ENCODE measurements at places on chromosomes 6 and 20. TPM values are rescaled to one million over a fixed set of nuclear protein-coding genes. Genes with fewer than 3 reads are reported as not detected.
A peak's percentile ranks its signal among the peaks of the same experiment; 100 is the strongest.

GRCh38 chr20:41534842-41535241 is 83.3 kb downstream of the CHD6 start:
- ATAC-seq: no peak

DNA sequence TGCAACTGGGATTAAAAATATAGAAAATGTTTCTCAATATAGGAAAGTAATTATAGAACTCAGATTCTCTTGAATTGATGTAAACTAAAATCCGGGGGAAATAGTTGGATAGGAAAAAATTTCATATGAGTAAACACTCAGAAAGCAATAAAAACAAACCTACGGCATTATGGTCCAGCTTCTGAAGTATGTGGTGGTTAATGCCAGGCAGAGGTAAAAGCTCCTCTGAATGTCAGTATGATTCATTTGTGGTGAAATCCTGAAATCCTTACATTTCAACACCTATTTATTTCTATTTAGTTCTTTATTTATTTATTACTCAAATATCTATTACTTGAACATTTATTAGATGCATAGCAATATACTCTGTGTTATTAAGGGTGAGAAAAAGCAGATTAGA is 145.1 kb downstream of the RIMS1 start:
- no peak for ATAC-seq

DNA sequence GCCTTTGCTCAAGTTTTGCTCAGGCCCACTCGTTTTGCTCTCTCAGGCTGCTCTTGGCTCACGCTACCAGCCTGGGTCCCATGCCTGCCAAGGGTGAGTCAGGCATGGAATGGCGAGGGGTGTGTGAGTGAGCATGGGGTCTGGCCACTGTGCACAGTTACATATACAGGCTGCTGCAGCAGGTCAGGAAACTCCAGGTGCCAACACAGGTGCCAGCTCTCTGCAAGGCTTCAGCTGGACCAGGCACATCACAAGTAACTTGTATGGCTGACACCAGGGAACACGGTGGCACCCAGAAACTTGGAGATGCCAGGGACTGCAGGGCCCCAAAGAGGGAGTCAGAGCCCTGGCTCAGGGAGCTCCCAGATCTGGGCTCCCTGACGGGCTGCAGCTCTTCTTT is 146.8 kb downstream of the BTBD3 start:
- ATAC-seq: no peak

DNA sequence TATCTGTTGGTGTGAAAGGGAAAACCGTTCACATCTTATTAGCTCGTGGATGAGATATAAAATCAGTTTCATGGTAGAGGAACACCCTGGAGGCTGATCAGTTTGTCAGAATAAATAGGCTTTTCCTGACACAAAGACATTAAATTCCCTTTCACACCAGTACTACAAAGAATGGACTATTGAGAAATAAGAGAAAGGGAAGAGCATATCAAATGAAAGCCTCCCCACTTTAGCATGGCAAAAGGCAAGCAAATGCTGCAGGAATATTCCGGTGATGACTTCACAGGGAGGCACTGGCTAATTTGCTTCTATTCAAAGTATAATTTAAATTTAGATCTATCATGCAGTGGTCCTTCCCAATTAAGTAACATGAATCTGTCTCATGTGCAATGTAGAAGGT is 115.9 kb upstream of the AGPAT4 start:
- ATAC-seq: no peak

- ATAC-seq: no peak
Observed at GRCh38 chr6:143115728-143116127, 55.0 kb downstream of the AIG1 start.

DNA sequence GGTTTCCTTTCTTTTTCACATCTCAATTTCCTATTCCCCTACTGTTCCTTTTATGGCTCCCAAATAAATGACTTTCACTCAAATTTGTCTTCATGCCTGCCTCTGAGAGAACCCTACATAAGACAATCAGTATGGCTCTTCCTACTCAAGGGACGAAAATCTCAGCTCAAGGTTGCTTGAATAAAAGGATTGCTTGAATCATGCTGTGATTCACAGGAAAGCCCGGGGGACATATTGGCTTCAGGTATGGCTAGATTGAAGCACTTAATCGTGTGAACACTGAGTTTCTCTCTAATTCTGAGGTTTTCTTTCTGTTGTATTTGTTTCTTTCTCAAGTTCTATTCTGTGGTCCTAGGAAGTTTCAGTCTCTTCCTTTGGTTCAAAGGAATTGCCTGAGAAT is 140.3 kb upstream of the SULF2 start:
- ATAC-seq: no peak

GRCh38 chr6:117491916-117492315 is 9.4 kb downstream of the DCBLD1 start:
- no peak for ATAC-seq

ZBTB12 gene
- 2.0 TPM for total RNA-seq

VGLL2 gene
- total RNA-seq: not detected

GRCh38 chr20:6513599-6513998 is 253.9 kb upstream of the BMP2 start:
- ATAC-seq: no peak

DNA sequence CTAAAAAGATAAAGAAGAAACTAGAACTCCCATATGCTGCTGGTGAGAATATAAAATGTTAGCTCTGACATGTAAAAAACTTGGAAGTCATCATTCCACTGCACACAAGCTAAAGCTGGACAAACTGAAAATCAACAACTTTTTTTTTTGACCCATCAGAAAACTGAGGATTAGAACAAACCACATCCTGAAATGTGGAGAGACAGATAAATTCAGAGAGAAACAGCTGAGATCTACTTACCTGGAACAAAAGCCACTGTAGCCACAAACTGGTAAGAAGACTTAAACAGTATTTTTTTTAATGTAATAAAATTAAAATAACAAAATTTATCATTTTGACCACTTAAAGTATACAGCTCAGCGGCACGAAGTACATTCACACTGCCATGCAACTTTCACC is 408.5 kb upstream of the RGS17 start:
- ATAC-seq: no peak

DNA sequence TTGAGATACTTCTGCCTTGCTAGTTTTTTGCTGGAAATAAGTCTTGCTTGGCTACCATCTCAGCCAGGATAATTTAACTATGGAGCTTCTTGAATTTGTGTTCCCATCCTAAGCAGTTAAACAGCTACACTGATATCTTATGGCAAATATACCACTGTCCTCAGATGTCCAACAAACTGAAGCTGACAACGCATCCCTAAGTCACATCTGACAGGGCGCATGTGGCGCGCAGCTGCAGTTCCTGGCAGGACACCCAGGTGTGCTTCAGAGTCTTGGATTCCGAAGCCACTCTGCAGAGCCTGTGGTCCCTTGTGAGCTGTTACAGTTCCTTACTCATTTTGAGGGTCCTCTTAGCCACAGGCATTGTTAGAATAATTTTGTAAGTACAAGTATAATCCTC is 127.9 kb downstream of the WDR27 start:
- no peak for ATAC-seq

RAD21L1 gene
- total RNA-seq: not detected

DNA sequence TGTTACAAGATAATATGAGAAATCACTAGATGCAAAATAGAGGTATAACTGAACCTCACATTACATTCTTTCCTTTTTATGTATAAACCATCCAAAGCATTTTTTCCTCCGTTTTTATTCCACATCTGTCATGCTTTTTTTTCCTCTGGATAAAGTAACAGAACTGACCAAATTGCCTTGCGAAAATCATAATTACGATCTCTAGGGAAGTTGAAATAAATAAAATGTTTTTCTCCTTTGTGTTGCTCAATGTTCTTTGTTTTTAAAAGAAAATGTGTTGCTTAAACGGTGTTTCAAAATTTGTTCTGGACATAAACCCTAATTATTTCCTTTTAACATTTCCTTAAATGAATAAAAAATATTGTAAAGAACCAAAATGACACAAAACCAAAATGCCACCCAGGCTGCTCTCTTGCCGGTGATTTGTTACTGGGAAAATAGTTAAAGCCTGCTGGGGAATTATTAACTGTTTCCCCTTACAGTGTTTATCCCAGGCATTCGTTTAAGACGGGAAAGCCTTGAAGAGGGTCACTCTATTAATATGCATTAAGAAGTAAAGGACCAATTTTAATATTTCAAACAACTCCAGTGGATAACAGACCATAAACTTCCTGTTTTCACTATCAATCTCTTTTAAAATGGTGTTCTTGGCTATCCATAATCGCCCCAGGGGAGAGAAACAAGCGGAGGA is 1.7 kb upstream of the ADGRB3 start:
- no peak for ATAC-seq

- no peak for ATAC-seq
Observed at GRCh38 chr20:63252284-63252711, 2.0 kb downstream of the NKAIN4 start.

- ATAC-seq: no peak
Observed at GRCh38 chr20:59051666-59052185, 9.1 kb upstream of the PRELID3B start.

SIRPD gene
- total RNA-seq: not detected

CD24 gene
- 1,371 TPM for total RNA-seq

CLPSL2 gene
- not detected for total RNA-seq

GRCh38 chr6:121393731-121394505 is 41.5 kb upstream of the GJA1 start:
- ATAC-seq: no peak

GRCh38 chr6:41372832-41373626 is 37.6 kb downstream of the NCR2 start:
- no peak for ATAC-seq

GRCh38 chr6:30156262-30156599 is 4.8 kb downstream of the TRIM10 start:
- ATAC-seq: peak; percentile 86

GRCh38 chr6:170088582-170088955 is 202.3 kb downstream of the DLL1 start:
- ATAC-seq: peak; percentile 36

EPHA7 gene
- 0.12 TPM for total RNA-seq

FAM184A gene
- 0.76 TPM for total RNA-seq

DNA sequence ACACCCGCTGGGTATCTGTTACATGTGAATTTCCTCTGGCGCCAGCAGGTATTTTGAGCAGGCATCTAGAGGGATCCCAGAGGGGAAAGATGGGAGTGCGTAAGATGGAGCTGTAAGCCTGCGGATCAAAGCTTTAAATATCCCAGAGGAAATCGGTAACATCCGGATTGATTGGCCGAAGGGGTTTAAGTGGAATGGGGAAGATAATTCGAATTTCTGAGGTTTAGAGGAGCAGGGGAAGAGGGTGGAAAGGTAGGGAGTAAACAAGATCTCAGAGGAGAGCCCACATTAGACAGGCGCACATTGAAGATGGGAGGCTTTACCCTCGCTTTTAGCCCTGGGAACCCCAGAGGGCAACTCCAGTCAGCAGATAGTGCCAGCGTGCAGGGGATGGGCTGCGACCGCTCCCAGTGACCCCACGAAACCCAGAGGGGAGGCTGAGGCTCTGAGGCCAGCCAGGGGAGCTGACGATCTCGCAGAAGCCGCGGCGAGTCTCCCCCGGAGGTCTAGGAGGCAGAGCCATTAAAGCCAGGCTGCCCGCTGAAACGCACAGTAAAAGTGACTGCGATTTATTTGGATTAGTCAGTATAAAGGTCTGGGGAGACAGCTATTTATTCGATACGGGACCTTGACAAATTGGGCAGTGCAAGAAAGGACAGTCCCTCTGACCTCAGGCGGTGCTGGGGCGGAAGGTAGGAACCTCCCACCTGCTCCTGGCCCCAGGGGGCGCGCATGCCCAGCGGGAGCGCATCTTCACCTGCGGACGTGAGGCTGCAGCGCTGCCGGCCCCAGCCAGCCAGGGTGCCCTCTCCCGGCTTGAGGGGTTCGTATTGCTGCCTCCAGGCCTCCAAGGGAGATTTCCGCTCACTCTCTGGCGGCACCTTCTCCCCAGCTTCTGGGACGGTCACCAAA is 34.3 kb upstream of the TCF21 start:
- no peak for ATAC-seq

BFSP1 gene
- 1.3 TPM for total RNA-seq

OLIG3 gene
- not detected for total RNA-seq

C20orf141 gene
- total RNA-seq: not detected

- no peak for ATAC-seq
Observed at GRCh38 chr6:139329224-139329623, 37.4 kb upstream of the TXLNB start.

GRCh38 chr6:87522686-87523085 is 49.9 kb downstream of the SLC35A1 start:
- no peak for ATAC-seq

GRCh38 chr6:37556881-37557644 is 57.4 kb upstream of the CCDC167 start:
- ATAC-seq: no peak

GRCh38 chr6:137353346-137353745 is 134.2 kb upstream of the IFNGR1 start:
- no peak for ATAC-seq

CD93 gene
- 7.9 TPM for total RNA-seq

DNA sequence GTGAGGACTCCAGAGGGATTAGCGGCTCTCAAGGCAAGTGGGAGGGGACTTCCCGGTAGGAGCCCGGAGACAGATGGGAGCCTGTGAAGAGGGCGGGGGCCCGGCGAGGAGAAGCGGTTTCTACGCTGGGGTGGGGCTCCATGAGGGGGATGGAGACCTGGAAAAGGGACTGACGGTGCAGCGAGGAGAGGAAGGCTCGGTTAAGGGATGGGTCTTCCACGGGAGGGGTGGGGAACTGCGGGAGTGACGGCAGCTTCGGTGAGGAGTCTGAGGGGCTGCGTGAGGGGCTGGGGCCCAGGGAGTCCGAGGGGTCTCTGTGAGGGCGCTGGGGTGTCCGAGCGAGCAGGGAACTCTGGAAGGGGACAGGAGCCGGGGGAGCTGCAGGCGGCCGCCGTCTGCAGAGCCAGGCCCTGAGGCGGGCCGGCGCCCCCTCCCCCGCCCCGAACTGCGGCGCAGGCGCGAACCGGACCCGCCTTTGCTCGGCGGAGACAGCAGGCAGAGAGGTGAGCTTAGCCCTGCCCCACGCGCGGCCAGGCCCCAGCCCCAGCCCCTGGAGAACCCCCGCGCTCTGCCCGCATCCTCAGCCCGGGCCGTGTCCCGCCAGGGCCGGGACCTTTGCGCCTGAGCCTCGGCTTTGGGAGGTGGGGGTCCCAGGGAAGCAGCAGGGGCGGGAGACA is at the start of gene NRSN2:
Gene NRSN2 (plus strand): TSS at position 472 of the 677 bp plus-strand sequence. CDS start 2,533 bp downstream, outside the sequence.
- peak; percentile 51 for ATAC-seq

DNA sequence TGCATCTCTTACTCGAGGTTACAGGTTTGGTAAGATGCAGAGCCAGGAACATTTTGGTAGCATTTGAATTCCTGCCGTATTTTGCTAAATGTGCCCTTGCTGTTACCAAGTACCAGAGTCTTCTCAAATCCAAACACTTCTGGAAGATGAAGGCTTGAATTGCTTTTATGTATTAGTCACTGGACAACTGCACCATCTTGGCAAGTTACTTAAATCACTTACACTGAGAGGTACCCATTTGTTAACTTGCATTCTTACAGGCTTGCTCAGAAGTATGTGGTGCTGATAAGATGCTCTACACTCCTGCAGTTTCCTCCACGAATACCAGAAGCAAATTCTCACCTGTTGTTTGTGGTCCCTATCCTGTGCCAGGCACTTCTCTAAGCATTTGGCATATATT is 12.7 kb downstream of the IL22RA2 start:
- ATAC-seq: no peak

CBLN4 gene
- not detected for total RNA-seq
